Neural crest cell (in vitro differentiated cells): ENCODE measurements at places on chromosomes 13 and 19.

- peak; percentile 15 for DNase-seq
Observed at GRCh38 chr13:43879755-43880181, at the start of gene LACC1. Gene LACC1, plus strand, starts transcription at chr13:43879904. Its CDS starts 1,082 bp downstream, at chr13:43880986.

DNA sequence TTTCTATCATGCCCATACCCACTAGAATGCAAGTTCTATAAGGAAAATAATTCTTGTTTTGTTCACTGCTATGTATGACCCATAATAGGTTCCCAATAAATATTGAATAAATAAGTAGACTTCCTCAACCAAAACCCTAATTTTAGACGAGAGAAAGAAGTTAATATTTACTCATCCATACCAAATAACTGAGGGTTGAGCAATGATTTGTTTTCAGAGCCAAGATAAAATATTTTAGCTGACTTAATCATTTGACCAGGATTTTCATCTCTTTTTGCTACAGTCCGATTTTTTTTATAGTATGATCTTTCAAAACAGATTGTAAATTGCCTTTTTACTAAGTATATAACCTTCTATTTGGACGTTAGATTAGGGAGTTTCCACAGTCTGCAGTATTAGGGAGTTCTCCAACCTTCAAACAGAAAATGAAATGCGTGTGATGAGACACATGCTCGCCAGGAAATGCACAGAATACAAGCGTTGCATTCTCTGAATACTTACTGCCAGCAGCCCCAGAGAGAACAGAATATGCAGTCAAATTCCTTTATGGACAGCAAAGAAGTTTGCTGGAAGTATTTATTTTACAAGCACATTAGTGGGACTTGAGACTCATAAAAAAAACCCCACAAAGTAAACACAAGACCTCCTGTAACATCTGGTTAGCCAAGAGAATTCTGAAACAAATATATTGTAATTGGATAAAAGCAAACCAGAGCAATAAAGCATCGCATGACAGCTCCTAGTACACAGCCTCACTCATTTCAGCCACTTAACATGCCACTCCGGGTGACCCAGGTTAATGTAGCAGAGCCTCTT is 230.0 kb downstream of the MYO16 start:
- DNase-seq, result no peak

- no peak for DNase-seq
Observed at GRCh38 chr13:44969551-44970484, 19.5 kb downstream of the NUFIP1 start.

DNA sequence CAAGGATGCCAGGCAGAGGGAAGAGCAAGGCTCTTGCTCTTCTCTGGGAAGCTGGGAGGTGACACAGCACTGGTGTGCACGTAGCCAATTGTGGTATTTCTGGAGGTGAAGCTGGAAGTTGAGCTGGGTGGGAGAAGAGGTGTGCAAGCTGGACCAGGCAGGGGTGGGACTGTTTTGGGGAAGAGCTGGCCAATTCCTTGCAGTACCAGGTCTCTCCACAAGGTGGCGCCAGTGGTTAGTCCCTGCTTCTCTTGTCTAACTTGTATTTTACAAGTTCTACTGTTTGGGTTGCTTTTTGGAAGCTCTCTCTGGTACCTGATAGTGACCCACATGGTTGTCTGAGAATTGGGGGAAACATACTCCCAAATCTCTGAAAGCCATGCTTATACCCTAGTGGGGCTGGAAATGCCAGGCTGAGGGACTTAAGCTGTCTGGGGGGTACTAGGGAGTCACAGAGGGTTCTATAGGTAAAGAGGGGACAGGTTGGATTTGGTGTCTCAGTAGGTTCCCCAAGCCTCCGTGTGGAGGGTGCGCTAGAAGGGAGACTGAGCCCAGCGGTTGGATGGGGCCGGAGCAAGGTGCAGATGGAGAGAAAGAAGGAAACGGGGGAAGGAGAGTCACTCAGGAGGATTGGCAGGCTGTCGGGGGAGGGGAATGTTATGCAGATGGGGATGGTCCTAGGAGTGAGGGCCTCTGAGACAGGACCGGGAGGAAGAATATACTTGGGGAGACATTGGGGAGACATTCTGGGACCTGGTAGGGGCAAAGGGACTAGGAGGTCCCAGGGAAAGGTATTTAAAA is 3.0 kb downstream of the HPN start:
- peak; percentile 85 for DNase-seq

DNA sequence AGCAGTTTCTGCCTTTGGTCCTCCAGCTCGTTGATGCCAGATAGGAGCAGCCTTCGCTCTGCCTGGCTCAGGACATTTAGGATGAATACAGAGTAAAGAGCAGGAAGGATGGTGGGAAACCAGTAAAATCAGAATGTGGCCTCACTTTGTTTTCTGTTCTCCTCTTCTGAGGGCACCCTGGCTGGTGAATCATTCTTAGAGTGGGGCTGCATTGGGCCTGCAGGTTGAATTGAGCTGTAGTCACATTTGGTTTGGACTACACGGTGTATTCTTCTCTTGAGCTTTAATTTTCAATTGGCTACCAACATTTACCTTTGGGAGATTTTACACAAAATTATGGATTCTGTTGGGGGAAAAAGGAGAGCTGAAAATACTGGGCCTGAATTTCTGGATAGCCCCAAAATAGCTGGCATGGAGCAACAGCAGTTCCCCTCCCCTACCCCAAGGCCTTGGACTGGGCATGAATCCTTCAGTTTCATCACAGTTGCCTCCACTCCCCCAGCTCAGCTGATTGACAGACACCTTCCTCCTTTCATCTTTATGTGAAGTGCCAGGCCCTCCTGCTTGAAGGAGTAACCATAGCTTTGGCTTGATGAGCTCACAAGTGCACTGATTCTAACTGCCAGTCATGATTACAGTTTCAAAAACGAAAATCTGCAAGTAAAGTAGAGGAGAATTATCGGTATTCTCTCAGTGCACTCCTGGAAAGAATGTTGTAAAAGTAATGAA is 24.3 kb downstream of the ERCC5 start:
- no peak for DNase-seq

GRCh38 chr19:43691755-43692154 is 21.8 kb upstream of the PLAUR start:
- DNase-seq, result no peak

DNA sequence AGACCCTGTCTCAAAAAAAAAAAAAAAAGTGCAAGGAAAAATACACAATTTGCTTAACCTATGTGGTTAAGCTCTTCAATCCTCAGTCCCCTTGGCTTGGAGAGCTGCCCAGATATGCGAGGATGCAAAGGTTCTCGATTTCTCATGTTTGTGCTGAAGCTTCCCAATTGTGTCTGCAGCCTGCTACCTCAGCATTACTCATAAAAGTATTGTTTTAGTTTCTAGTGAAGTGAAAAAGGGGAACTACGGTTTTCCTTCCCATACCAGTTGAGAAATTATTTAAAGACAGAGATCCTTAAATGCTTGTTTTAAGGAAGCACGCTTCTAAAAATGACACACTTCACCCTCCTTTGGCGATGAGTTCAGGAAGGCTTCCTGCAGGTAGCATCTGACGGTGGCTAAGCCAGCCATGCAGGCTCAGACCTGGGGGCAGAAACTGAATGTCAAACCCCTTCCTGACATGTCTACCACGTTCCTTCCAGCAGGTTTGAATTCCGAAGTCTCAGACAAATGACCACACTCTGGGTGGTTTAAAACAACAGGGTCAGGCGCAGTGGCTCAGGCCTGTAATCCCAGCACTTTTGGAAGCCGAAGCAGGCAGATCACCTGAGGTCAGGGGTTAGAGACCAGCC is 47.9 kb downstream of the RUBCNL start:
- no peak for DNase-seq

GRCh38 chr13:68428292-68428691 is 1198.2 kb upstream of the PCDH9 start:
- no peak for DNase-seq

DNA sequence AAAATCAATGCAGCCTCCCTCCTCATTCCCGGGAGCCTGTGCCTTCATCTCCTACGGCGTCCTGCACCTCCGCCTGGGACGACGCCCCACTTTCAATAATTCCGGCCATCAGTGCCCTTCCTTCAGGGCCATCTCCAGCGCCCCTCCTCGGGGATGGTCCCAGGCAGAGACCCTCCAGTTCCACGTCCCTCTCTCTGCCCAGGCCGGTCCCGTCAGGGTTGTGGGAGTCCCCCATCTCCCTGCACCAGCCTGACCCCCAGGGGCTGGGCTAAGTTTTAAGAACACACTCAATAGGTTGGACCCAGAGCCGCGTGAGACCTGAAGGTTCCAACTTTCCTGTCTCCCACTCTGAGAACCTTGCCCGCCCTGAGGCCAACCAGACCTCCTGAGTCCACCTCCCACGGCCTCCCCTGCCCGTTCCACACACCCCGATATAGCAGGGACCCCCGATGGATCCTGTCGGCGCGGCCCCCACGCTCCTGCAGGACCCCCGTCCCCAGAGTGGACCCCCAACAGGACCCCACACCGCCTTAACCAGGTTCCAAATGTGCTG is 646 bp downstream of the TMEM161A start:
- no peak for DNase-seq

DNA sequence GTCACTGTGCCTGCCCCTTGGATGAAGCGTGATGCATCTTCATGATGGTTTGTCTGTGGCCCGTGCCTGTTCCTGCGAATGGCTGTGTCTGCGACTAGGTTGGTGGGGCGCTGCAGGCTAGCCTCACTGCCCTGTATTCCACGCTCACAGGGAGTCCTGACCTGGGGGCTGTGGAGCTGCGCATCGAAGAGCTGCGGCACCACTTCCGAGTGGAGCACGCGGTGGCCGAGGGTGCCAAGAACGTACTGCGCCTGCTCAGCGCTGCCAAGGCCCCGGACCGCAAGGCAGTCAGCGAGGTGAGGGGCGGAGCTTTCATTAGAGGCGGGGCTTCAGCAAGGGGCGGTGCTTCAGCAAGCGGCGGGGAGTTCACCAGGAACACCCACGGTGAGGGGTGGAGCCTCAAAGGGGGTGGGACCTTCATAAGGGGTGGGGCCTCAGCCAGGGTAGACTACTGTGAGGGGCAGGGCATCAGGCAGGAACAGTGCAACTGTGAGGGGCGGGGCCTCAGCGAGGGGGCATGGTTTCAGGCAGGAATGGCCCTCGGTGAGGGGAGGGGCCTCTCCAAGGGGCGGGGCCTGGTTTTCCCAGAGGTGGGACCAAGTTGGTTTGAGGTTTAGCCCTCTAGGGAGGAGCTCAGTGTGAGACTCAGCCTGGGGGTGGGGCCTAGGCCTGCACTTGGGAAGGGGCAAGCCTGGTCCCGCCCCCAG is 17.2 kb downstream of the PKN1 start:
- no peak for DNase-seq

- no peak for DNase-seq
Observed at GRCh38 chr13:35796623-35797022, 320.1 kb upstream of the MAB21L1 start.

DNA sequence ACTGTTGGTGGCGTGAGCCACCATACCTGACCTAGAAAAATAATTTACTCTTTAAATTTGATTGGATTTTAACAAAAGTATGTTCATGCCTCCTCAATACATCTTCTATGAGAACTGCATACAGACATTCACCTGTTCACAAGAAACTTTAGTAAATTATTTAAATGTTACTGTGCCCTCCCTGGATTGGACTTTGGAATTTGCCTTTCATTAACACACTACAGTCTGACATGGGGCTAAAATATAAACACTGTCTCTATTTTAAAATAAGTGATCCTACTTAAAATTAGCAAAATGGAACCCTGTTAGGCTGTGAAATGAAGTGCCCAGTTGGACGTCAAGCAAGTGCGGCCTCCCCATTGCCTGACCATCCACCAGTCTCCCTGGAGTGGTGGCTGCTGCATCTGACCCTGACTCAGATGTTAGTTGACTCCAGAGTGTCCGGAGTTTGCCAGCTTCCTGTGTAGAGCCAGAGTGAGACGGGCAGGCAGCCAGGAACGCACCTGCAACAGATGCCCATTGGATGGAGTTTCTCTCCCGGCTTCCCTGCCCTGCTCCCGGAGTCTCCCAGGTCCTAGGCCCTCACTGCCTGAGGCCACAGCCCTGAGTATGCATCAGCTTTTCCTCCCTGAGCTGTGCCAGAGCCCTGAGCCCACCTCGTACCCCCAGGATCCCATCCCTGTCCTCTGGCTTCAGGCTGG is 45.9 kb upstream of the ATP11A start:
- DNase-seq, result no peak

GRCh38 chr19:29442910-29443309 is 82.9 kb upstream of the VSTM2B start:
- DNase-seq, result no peak

- DNase-seq, result no peak
Observed at GRCh38 chr13:111516712-111517640, 196.5 kb downstream of the TEX29 start.

- DNase-seq, result no peak
Observed at GRCh38 chr13:64397701-64398100, 2832.4 kb downstream of the PCDH9 start.

DNA sequence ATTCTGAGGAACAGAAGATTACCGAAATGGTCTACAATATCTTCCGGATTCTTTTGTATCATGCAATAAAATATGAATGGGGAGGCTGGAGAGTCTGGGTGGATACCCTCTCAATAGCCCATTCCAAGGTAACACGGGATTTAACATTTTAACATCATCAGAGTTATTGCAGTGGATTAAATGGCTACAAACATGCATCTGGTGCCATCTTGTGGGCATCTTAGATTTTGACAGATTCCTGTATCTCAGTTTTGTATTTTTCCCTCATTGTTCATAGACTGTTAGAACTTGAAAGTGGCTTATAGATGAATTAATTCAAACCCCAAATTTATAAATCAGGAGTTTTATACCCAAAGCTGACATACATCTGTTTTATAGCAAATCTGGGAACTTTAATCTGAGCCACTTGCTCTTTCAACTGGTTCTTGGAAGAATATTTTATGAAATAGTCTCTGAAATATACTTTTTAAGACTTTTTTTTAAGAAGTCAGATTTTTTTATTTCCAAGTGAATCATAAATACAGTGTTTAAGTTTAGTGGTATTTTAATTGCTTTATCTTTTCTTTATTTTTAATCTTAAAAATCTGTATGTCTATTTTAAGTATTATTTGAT is 215.2 kb downstream of the NBEA start:
- peak; percentile 39 for DNase-seq

GRCh38 chr19:16118489-16119033 is 6.9 kb downstream of the RAB8A start:
- no peak for DNase-seq

DNA sequence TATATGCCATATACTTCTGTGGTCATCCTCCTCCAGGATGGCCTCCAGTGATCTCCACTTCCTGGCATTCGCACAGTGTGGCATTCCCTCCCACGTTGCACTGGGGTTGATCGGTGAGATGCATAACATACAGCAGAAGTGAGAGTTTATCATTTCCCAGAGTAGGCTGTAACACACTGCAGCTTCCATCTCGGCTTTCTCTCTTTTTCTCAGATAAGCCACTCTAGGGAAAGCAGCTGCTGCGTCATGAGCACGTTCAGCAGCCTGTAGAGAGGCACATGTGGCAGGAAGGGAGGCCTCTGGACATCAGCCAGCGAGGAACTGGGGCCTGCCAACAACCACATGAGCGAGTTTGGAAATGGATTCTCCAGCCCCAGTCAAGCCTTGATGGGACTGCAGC is 807.1 kb downstream of the DIAPH3 start:
- DNase-seq, result no peak

DNA sequence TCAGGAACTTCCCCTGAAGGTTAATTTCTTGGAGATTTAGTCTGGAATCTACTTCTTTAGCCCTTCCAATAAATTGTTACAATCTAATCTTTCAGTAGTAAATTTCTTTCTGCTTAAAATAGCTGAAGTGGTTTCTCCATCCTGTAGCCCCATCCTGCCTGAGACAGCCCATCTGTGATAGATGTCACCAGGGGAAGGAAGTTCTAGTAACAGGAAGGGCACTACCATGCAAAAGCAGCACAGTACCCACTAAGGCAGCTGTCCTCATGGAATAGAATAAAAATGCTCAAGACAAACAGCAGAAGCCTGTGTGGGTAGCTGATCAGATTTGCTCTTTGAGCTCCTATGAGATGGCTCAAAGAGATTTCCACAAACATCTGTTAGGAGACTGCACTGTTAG is 1036.5 kb downstream of the SLITRK5 start:
- no peak for DNase-seq
